ENCODE measurements at places on chromosomes 11 and 22.

- DNase-seq, result no peak
These were observed 9.0 kb upstream of the NUCB2 start for GRCh38 chr11:17267576-17267975.

DNA sequence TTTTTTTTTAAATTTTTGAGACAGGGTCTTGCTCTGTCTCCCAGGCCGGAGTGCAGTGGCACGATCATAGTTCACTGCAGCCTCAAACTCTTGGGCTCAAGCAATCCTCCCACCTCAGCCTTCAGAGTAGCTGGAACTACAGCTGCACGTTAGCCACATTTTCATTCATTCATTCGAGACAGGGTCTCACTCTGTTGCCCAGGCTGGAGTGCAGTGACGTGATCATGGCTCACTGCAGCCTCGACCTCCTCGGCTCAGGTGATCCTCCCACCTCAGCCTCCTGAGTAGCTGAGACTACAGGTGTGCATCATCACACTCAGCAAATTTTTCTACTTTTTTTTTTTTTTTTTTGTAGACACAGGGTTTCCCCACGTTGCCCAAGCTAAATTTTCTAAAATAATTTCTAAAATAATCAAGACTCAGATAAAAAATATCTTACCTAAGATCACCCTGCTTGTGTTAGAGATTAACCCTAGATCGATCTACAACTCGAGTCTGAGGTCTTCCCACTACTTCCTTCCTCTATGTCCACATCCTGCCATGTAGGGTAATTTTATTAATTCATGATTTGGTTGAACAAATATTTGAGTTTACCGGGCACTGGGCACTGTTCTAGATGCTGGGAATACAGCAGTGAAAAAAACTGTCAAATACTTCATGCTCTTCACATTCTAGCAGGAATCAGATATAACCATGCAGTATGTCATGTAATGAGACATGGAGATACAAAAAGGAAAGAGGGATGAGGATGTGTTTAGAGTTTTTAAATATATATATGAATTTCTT lies 15.1 kb downstream of the EIF4G2 start:
- no peak for DNase-seq

DNA sequence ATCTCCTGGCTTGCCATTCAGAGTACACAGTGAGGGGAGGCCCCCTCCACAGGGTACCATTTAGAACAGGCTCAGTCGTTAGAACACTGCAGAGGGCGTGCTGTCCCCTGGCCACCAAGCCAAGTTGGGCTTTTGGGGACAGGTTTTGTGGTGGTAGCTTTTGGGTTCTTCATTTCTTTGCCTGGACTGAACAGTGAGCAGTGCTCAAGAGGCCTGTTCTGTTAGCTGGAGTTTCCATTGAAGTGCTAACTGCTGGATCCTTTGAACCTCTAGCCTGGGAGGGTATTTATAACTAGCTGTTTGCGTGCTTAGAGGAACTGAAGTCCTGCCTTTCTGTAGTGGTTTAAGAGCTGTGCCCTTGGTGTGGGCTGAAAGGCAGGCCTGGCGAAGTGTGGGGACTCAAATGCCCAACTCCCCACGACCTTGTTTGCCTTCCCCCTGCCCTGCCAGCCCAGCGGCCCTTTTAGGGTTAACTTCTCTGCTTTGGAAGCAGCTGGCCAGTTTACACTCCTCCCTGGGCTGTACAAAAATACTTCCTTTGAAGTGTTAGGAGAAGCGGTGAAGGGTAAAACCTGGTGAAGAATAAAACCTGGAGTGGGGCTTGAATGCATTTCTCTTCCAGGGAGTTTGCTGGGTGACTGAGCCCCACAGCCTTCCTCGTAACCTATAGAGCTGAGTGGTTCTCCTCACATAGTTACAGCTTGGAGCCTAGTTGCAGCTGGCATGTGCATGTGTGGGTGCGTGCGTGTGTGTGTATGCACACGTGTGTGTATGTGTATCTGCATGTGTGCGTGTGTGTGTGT lies 34.6 kb downstream of the ZNRF3 start:
- DNase-seq, result no peak

GRCh38 chr22:36816636-36817524 lies at the start of gene PVALB:
PVALB (minus strand) TSS chr22:36817035; CDS start chr22:36817005, 30 bp downstream.
- peak; percentile 91 for DNase-seq

- DNase-seq, result no peak
These were observed 1.9 kb downstream of the CLDN5 start for GRCh38 chr22:19522190-19522880.

DNA sequence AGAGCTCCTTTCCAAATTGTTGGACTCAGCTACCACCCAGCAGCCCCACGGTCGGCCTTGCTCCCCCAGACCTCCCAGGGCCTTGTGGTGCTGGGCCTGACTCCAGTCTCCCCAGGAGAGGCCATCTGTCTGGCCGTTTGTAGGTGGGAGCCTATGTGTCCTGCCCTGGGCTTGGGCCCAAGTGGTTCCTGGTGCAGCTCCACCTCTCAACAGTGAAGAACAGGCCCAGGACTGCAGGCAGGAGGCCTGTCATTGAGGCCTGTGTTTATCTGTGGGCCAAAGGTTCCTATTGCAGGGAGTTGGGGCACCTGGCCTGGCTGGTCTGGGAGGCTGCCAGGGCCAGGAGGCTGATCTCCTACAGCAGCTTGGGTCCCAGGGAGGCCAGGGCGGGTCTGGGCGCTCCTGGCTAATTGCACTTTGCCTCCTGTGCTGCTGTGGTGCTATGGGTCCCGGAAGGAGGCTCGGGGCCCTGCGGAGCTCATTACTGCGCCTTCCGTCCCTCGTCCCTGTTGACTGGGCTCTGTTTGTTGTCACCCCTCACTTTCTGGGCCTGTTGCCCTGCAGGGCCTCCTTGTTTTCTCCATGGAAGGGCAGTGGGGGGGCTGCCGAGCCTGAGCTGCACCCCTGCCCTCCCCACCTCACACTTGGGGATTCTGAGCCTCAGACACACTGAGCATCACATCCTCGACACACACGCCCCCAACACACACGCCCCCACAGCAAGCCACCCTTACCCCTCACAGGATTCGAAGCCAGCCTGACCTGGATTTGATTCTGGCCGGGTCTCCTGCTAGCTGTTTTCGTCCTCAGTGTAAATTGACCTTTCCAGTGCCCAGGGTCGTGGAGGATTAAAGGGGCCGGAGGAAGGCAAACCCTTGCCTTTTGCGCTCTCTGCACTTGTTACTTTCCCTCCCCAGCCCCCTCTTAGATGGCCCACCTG lies 6.8 kb upstream of the OMP start:
- no peak for DNase-seq

GRCh38 chr11:31956310-31956709 lies 134.6 kb upstream of the RCN1 start:
- no peak for DNase-seq

- DNase-seq, result no peak
These were observed 143.8 kb downstream of the NECTIN1 start for GRCh38 chr11:119585043-119585781.

DNA sequence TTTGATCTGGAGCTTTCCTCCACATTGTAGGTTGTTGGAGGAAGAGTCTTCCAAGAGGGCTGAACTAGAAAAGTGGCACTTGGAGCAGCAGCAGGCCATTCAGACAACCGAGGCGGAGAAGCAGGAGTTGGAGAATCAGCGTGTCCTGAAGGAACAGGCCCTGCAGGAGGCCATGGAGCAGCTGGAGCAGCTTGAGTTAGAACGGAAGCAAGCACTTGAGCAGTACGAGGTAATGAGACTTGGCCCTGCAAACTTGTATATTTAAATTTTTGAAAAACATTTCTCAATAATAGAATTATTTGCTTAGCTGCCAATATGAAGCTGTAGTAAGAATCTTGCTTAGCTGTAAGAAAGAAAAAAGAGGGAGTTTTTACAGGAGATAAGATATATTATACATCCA lies 84.0 kb downstream of the SWAP70 start:
- no peak for DNase-seq

DNA sequence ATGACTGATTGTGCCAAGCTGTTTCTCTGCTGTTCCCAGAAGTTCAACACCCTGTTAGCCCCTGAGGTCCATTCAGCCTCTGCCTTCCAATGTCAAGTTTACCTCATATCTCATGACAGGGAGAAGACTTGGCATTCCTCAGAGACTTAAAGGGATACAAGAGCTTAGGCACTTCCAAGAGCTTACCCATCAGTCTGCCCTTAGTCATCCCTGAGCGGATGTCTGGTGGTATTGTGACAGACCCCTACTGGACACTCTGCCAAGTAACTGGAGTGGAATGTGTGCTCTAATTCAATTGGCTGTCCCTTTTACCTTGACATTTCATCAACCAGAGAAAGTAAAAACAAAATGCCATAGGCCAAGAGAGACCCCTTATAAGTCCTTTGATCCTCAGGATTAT lies 151.5 kb downstream of the AASDHPPT start:
- DNase-seq, result no peak

All from suppressor macrophage (primary cell).